ENCODE measurements at places on chromosomes 11 and 22.

- no peak for DNase-seq
Measured at GRCh38 chr22:40128989-40129388, 48.7 kb upstream of the TNRC6B start.

DNA sequence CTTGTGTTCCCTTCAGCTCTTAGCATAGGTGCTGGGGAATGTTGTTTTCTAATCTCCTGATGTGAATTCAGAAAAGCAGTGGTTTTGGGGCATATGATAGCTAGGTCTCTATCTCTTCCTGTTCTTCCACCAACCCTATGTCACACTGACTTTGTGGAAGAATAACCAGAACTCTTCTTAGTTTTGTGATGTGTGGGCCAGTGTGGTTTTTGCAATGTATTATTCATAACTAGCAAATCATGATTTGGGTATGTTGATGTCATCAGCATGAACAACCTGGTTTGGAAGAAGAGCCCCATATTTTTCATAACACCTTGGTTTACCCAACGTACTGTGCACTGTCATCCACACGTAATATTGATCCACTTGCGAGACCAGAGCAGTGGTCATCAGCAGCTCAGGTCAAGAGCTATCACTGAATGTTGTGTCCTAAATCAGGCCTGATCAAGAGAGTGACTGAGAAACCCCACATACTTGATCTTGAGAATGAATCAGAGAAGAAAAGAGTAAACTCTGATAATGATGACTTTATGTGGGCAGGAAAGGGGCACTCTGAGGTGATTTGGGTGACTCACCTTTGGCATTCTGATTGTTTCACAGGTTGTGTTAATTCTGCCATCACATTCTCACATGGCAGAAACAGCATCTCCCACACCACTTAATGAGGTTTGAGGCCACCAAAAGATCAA, 19.4 kb upstream of the MS4A6E start:
- DNase-seq = no peak

- DNase-seq = no peak
Measured at GRCh38 chr22:36925388-36926290, 12.2 kb downstream of the CSF2RB start.

- no peak for DNase-seq
Measured at GRCh38 chr11:113862435-113862834, 12.9 kb downstream of the USP28 start.

DNA sequence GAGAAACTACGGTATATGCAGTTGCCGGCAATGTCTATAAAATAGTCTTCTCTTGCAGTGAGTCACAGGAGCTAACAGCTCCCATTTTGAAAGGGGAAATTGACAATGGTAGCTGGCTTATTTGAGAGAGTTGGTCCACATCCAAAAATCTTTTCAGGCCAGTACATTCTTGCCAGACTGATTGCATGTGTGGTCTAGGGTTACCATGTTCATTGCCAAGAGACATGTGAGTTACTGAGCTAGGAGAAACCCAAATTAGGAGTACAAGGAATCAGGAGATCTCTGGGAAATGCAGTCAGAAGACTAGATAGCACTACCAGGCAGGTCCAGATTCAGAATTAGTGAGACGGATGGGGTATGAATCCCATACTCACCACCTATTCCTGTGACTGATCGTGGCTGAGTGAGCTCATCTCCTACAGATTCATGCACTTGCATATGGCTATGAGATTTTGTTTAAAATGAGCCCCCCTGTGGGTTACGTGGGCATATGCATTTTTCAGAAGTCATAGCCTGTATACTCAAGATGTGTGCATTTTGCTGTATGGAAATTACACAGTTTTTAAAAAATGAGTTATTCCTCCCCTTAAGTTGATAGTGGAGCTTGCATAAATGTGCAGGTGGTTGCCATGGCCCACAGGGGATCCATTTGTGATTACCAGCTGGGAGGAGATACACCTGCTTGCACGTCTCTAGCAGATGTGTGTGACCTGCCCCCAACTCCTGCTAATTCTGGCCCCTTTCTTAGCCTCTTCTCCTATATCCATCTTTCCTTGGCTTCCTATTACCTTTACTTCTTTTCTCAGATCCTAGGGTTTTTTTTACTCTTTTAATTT, 102.7 kb downstream of the COMMD9 start:
- DNase-seq = no peak

- DNase-seq = no peak
Measured at GRCh38 chr11:119685111-119685746, 43.8 kb downstream of the NECTIN1 start.

GRCh38 chr11:873706-874105, 31.1 kb downstream of the TSPAN4 start:
- DNase-seq = no peak

- no peak for DNase-seq
Measured at GRCh38 chr11:16981651-16982194, 32.5 kb downstream of the PLEKHA7 start.

DNA sequence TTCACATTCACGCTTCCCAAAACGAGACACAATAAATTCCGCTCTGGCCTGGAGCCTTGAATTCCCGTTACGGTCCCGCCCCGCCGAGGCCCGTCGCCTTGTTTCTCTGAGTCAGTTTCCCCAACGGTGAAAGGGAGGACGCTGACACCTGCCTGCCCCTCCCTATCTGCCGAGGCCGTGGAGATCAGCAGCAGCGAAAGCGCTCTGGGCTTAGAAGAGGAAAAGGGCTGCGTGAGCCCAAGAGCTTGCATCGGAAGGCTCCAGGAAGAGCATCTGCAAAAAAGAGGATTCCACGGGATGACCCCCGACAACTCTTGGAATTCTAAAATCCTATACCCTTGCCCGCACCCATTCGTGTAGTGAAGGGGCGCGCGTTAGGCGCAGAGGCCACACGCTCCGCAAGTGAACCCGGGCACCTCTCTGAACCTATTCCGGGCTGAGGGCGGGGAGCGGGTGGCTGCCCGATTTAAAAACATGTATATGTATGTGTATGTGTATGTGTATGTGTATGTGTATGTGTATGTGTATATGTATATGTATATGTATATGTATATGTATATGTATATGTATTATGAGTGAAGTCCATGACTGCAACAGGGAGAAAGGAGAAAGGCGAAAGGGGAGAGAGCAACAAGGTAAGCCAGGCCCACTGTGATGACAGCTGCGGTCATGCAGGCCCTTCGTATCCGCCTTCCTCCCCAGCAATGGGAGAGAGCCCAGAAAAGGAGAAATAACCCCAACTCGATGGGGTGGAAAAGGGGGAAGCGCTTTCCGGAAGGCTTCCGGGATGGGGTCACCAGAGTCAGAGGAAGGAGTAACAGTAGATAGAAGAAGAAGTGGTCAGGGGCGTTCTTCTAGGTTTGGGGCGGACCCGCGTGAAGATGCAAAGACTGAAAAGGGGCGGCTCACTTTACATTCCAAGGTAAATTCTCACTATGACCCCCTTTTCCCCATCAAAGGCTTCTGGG, 948 bp upstream of the MRTFA start:
- DNase-seq = no peak

- DNase-seq = no peak
Measured at GRCh38 chr22:40898850-40899357, 37.0 kb upstream of the DNAJB7 start.

- no peak for DNase-seq
Measured at GRCh38 chr11:102781676-102782075, 1.2 kb upstream of the MMP10 start.

- DNase-seq = no peak
Measured at GRCh38 chr11:40230821-40231220, 1228.6 kb downstream of the LRRC4C start.

GRCh38 chr11:66619080-66619554, 2.7 kb downstream of the RBM14 start:
- no peak for DNase-seq

DNA sequence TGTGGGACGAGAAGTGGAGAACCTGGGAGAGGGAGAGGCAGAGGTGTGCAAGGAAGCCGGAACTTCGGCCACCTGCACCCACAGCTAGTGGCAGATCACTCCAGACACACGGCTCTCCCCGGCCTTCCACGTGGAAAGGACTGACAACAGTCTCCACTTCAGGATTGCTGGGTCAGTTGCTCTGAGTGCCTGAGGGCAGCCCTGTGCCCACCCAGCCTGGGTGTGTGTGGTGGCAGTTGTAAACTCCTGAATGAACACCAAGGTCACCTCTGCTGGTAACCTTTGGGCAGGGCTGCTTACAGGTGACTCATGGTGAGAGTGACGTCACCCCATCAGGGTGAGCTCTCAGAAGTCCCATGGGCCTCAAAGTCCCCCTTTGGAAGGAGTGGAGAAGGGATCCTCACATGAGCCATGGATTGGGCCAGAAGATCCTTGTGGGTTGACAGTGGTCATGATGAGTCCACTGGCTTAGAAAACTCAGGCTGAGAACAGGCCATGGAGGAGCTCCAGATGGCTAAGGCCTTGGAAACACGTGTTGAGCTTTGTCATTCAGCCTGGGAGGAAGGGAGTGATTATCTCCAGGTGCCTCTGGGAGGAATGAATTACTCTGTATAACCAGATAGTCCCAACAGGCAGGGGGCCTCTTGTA, 71.3 kb downstream of the BCR start:
- no peak for DNase-seq

- DNase-seq = no peak
Measured at GRCh38 chr11:131980888-131981668, 610.7 kb downstream of the NTM start.

DNA sequence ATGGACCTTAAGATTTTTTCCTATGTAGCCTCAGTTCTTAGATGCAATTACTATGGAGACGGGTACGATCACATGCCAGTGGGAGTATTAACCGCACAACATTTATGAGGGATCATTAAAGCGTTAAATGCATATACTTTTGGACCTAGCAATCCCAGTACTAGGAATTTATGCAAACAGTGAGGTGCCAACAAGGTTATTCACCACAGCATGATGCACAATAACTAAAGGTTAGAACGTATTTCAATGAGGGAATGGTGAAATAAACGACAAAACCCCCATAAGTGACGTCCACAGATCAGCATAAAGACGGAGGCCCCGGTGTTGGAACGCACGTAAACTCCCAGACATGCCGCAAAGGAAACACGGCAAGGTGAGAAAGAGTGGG, 539 bp downstream of the SIRT3 start:
- no peak for DNase-seq

DNA sequence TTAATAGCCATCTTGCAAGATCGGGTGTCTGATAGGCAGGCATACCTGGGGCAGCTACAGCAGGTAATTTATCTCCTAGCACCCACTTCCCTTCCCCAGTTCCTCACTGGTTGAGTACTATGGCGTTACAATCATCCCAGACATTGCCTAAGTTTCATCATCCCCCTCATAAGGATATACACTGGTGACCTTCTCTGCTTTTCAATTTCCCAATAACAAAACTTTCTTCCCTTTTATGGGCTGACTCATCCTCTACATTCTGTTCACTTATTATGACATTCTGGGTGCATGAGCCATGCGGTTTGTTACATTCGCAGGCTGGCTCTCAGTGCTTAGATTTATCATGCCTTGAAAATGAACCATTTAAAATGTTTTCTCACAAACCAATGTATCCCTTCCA, 5.0 kb upstream of the MRPL11 start:
- DNase-seq = no peak

DNA sequence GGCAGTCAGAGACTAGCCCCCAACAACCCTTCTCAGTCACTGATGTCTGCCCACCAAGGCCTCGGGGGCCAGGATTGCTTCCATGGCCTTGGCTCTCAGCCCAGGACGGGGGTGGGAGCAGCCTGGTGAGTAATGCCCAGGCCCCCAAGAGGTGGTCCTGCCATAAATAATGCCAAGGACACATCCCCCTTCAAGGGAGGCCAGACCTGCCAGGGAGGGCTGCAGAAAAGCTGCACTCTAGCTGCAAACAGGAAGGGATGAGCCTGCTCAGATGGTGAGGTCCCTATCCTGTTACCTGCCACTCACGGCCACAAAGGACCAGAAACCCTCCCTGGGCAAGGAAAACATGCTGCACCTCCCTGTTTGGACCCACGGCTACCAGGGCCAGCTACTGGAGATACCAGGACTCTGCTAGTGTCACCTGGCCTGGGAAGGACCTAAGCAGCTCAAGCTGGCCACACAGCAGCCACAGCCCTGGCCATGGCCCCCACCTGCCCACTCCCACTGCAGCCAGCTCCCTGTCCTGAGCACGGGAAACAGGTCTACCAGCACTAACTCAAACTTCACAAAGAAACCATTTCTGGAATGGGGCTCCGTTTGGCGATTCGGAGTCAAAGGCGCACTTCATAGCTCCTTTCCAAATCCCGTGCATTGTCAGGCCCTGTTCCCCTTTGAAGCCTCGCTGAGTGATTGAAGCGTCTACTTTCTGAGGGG, 12.1 kb downstream of the GNB1L start:
- DNase-seq = no peak

- DNase-seq = no peak
Measured at GRCh38 chr11:87954476-87954875, 220.8 kb downstream of the RAB38 start.

- DNase-seq = no peak
Measured at GRCh38 chr22:32803020-32803737, 1.7 kb downstream of the TIMP3 start.

- no peak for DNase-seq
Measured at GRCh38 chr11:10918698-10919097, 60.8 kb upstream of the ZBED5 start.

DNA sequence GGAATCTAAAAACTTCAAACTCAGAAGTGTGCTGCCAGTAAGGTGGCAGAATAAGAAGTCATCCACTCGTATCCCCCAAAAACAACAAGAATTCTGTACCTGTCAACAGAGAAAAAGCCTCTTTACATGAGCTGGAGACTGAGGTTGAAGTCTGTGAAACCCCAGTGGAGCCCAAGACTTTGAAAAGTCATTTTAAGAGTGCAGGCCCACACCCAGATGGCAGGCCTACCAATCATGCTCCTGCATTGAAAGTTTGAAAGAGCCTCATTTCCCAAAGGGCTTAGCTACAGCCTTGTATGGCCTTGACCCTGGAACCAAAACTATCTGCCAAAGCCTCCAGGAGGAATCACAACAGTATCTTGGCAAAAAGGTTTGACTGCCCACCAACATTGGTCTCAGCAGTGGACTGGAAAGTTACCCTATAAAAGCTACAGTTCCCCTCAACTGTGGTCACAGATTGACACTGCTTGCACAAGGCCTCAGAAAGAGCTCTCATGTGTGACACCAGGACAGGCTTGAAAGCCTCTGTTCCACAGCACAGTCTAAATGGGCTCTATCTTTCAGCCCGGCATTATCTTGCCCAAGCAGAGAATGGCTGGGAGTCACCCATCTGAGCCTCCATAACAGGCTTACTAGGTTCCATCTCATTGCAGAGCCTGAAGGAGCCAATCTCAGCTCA, 47.7 kb downstream of the SLC22A9 start:
- no peak for DNase-seq

GRCh38 chr22:42654436-42655073, 5.4 kb upstream of the CYB5R3 start:
- no peak for DNase-seq
